ENCODE measurements at places on chromosomes 1 and 21. TPM values are rescaled to one million over a fixed set of nuclear protein-coding genes. Genes with fewer than 3 reads are reported as not detected.

The CSF3R gene
- 0.15 TPM for total RNA-seq

The IFI16 gene
- total RNA-seq = 25.6 TPM

The PTGER3 gene
- 0.52 TPM for total RNA-seq

The HSPA6 gene
- 0.25 TPM for total RNA-seq

The SH3BP5L gene
- total RNA-seq = 42.8 TPM

The TNFRSF1B gene
- 1.6 TPM for total RNA-seq

- DNase-seq = peak; percentile 72
Observed at GRCh38 chr1:108125312-108126138, 74.6 kb downstream of the SLC25A24 start.

DNA sequence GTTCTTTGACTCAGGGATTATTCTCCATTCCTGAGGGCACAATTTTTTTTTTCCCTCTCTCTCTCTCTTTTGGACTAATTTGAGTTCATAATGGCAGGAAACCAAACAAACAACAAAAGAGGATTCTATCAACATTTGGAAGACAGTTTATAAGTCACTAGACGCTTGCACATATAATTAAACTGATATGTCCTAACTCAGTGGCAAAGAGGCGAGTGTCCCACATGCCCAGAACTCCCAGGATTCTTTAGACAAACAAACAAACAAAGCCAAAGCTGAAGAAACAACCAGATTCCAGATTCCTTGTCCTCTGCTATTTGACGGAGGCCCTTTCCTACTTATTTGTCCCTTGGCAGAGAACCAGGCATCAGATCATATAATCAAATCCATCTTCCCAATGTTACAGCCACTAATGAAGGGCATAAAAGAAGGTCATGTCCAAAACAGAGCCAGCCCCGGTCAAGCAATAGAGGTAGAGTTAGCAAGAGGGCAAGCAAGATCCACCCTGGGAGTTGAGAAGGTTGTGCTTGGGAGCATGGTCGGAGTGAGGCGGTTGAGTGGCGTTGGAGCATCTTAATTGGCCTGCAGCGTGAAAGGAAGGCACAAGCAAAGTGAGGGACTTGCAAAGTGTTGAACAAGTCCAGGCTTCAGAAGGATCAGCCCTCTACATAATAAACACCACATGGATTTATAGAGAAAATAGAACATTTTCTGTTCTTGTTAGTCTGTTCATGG lies 30.3 kb downstream of the ZNF362 start:
- DNase-seq = no peak

DNA sequence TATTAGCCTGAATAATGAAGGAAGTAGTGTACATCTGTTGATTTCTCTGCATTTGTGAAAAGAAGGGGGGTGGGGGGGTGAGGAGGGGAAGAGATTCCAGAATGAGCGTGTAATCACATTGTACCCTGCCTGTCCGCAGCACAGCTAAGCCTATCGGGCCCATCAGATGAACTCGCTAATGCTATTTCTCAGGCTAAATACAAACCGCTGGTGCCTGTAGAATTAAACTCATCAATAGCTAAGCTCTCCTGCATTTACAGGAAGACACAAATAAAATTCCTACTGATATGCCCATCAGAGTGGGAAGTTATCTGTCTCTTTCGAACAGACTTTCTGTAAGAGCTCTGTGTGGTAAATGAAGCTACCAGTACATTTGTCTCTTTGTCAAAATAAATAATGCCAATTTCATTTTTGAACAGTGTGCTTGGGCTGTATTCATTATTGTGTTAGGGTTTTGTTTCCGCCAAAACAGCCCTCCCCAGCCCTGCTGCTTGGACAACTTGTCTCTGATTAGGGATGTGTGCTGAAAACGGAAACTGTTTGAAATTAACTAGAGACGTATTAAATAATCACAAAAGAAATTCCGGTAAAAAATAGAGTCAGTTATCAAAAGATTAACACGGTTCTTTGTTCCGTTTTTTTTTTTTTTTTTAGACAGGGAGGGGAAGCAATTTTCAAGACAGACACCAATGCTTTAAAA lies 305.4 kb downstream of the TTLL7 start:
- no peak for DNase-seq

GRCh38 chr1:246459221-246459620 lies 47.9 kb downstream of the SMYD3 start:
- DNase-seq = no peak

- no peak for DNase-seq
Observed at GRCh38 chr1:47660622-47661021, 222.8 kb downstream of the FOXD2 start.

- no peak for DNase-seq
Observed at GRCh38 chr1:184950227-184950626, 24.1 kb downstream of the NIBAN1 start.

DNA sequence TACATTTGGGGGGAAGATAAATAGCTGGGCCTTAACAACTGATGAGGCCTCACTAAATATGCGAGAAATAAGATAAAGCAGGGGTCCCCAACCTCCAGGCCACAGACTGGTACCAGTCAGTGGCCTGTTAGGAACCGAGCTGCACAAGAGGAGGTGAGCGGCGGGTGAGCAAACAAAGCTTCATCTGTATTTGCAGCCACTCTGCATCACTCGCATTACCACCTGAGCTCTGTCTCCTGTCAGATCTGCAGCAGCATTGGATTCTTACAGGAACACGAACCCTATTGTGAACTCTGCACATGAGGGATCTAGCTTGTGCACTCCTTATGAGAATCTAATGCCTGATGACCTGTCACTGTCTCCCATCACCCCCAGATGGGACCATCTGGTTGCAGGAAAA lies 5.2 kb upstream of the PAXBP1 start:
- DNase-seq = no peak

GRCh38 chr21:16193496-16194094 lies 463.8 kb downstream of the USP25 start:
- DNase-seq = no peak

GRCh38 chr21:44301141-44301540 lies 1.3 kb downstream of the PFKL start:
- no peak for DNase-seq

- no peak for DNase-seq
Observed at GRCh38 chr1:20031161-20031560, 38.8 kb upstream of the PLA2G5 start.

DNA sequence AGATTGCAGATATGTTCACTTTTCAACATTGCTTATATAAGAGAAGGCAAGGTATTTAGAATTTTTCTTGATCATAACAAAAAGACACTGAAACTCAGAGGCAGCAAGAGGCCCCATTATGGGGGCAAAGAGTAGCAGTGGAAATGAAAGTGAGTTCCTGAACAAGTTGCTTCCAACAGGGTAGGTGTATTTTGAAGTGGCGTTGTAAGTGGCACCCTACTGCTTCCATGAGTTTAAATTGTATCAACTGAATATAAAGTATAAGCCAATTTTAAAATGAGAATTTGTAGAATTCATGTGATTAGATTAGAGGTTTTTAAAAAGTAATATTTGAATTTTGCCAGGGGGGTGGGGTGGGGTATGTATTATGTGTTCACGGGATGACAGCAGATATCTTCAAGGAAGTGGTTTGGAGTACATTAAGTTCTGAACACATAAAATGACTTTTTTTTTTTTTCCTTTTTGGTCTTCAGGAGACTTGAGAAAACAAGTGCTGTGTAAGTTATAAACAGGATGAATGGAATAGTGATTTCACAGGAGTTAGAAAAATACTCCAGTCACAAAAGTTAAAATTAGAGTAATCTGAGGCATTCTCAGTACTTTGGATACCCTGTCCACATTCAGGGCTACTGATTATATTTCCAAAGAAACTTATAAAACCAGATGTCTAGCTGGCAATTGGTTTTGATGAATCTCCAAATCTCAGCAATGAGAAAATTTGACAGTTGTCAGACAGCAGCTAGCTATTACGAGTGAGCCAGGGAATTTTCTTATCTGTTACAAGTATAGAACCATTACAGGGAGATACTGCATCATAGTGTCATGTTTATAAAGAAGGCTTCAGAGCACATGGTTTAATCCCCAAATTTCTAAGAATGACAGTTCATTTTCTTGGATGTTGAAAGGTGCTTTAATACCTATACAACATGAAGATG lies 182.0 kb downstream of the ST6GALNAC3 start:
- DNase-seq = no peak

DNA sequence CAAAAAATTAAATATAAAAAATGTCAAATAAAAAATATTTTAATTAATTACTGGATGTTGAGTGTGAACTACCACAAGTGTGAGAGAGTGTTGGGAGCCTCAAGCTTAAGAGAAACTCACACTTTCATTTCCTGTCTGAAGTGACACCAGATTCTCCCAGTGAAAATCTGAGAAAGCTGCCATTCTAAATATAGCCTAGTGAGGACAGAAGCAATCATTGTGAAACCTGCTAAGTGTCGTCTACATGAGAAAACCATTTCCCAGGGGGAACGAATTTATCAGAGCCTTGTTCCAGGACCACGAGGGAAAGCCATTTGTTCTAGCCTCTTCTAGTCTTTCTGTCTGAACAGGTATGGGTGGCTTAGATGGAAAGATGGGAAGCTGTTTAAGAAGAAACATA lies 329.3 kb upstream of the PRMT6 start:
- DNase-seq = no peak

GRCh38 chr1:119866451-119866850 lies 29.9 kb downstream of the ADAM30 start:
- no peak for DNase-seq

GRCh38 chr1:6144647-6145395 lies 35.3 kb downstream of the CHD5 start:
- no peak for DNase-seq

DNA sequence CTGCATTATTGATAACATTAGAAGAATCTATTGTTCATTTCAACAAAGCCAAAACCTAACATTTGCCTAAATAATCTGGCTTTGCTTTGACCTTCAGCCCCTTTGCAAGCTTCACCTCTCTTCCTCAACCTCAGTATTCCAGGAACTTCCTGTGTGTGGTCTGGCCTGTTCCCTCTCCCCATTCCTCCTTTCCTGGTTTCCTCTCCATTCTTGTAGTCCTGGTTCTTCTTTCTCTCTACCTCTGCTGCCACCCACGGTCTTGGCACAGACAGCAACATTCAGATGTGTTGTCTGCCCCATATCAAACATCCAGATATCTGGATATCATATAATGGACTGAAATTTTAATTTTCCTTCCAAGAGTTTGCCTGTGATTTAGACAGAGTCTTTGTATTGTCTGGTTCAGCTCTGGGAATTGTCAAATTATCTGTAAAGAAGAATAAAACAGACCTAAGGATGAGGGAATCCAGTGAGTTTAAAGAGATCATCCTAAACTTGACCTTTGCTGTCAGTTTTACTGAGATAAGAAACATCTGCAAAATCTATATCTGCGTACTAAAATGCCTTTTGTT lies 148.1 kb upstream of the KCTD3 start:
- no peak for DNase-seq

DNA sequence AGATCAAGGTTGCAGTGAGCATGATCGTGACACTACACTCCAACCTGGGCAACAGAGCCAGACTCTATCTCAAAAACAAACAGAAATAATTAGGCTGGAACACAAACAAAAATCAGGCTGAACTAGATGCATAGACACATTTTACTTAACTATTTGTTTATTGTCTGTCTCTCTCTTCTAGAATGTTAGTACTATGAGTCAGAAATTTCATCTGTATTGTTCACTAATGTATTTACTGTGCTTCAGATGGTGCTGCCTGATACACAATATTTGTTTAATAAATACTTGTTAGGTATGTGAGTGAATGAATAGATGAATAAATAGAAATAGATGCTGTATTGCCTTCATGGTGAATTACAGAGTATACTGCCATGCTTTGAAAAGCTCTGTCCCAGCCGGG lies 6.0 kb upstream of the LIN28A start:
- peak; percentile 20 for DNase-seq

DNA sequence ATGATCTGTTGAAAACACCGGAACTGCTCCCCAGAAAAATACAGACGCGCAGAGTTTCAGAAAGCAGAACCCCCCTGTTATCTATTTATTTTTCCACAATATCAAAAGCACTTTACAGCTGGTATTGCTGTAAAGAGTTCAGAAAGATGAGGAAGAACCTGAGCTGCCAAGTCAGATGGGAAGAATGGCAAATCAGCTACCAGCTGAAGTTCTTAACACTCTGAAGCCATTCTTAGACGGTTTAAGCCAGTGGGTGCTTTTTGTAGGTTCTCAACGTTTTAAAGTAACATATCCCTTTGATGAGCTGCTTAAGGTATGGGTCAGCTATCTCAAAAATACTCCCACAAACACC lies 714 bp upstream of the AKIRIN1 start:
- no peak for DNase-seq

GRCh38 chr1:54354899-54355298 lies 51.3 kb downstream of the SSBP3 start:
- no peak for DNase-seq

DNA sequence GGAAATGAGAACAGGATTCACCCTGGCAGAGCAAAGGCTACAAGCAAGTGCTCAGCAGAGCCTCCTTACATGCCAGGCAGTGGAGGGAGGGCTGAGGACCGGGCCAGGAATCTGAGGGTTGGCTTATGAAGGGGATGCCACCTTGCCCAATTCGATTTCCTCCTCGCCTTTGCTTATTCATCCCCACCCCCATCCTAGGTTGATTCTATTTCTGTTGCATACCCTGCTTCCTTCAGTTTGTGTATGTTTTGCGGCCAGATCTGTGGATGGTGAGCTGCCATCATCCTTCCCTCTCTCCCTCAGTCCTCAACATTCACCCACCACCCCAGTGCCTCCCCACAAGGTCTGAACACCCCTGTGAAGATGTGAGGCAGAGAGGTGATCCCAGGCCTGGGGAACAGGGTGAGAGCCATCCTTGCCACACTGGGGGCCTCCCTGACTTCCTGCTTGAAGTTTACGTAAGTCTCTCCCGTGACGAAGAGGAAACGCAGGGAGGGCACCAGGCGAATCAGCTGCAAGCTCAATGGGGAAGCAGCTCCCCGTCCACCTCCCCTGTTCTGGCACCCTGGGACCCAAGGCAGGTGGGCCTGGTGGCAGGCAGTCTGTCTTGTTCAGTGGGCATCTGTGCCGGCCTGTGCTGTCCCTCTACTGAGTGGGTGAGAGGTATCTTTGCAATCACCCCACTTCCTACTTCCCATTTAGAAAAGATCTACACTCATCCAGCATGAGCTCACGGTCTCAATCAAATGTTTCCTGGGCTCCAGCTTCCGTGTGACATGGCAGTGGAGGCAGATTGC lies 50.6 kb upstream of the CNTN2 start:
- no peak for DNase-seq

DNA sequence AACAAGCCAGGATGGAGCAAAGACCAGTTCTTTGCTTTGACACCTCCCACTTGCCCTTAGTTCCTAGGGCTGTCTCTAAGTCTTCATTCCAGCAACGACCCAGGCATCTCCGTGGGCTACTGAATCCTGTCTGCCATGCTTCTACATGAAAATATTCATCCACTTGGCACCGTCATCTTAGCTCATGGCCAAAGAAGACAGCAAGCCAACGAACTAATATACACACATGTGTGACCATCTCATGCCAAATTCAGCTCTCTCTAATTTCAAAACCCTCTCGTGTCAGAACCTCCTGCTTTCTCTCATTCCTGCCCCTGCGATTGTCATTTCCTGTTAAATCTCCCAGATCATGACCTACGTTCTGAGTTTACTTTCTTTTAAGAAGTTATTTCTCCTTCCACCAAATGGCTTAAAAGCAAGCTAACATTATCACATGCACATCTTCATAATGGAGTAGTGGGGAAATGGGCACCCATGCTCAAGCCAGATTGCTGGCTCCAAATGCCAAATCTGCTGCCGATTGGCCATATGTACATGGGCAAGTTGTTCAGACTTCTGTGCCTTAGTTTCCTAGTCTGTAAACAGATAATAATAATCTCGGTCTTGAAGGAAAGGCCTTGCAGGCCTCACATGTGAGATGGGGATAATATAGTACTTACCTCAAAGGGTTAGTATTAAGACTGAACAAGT lies 373.4 kb downstream of the USH2A start:
- DNase-seq = no peak
